Osteocyte (in vitro differentiated cells): ENCODE measurements at places on chromosomes 13 and 19. TPM values are rescaled to one million over a fixed set of nuclear protein-coding genes. Genes with fewer than 3 reads are reported as not detected.

Gene CRTC1
- total RNA-seq, result 24.0 and 25.7 TPM in 2 replicates

Gene CCDC169
- total RNA-seq, result 0.43 and 0.60 TPM in 2 replicates

Gene KCNC3
- total RNA-seq, result 1.1 and 1.2 TPM in 2 replicates

Gene KLC3
- 0.21 TPM in 1 of 2 replicates, not detected in the other for total RNA-seq

Gene LRRC8E
- total RNA-seq, result 3.3 and 3.5 TPM in 2 replicates

Gene ZNF835
- not detected in 2 replicates for total RNA-seq

Gene ZNF442
- 2.2 and 2.3 TPM in 2 replicates for total RNA-seq

Gene IL4I1
- total RNA-seq, result 0.55 TPM in 1 of 2 replicates, not detected in the other

Gene SLC6A16
- total RNA-seq, result 5.3 and 6.0 TPM in 2 replicates

Gene IGFL2
- not detected in 2 replicates for total RNA-seq

Gene TNNI3
- total RNA-seq, result 0.57 TPM in 1 of 2 replicates, not detected in the other

Gene OLFM4
- not detected in 2 replicates for total RNA-seq

Gene SLC44A2
- total RNA-seq, result 225 and 233 TPM in 2 replicates

Gene CGB5
- not detected in 2 replicates for total RNA-seq

Gene ZNF486
- 7.2 and 7.5 TPM in 2 replicates for total RNA-seq

Gene CEACAM7
- not detected in 2 replicates for total RNA-seq

Gene S1PR4
- not detected in 2 replicates for total RNA-seq

Gene CLEC17A
- total RNA-seq, result not detected in 2 replicates

Gene ZGLP1
- 6.8 and 7.6 TPM in 2 replicates for total RNA-seq

Gene PDE4A
- 12.4 and 12.7 TPM in 2 replicates for total RNA-seq

Gene C19orf38
- 0.27 TPM in 1 of 2 replicates, not detected in the other for total RNA-seq

Gene WBP4
- 6.9 TPM in 2 replicates for total RNA-seq

Gene KIR3DL1
- not detected in 2 replicates for total RNA-seq

Gene ODAD3
- total RNA-seq, result not detected in 2 replicates

Gene HIPK4
- total RNA-seq, result 0.21 and 0.29 TPM in 2 replicates

Gene GFY
- not detected in 2 replicates for total RNA-seq

Gene ZNF331
- 7.4 and 8.0 TPM in 2 replicates for total RNA-seq

Gene ZNF221
- total RNA-seq, result 9.2 and 11.4 TPM in 2 replicates

Gene REEP6
- total RNA-seq, result 4.1 and 4.4 TPM in 2 replicates

Gene B3GNT3
- not detected in 2 replicates for total RNA-seq

Gene PCP2
- total RNA-seq, result not detected in 2 replicates

Gene OR7A5
- not detected in 2 replicates for total RNA-seq

Gene ZNF490
- total RNA-seq, result 9.2 TPM in 2 replicates

Gene PRR12
- 31.6 and 32.9 TPM in 2 replicates for total RNA-seq

Gene ERICH6B
- not detected in 2 replicates for total RNA-seq

Gene APOC4
- not detected in 2 replicates for total RNA-seq

Gene ZNF554
- 7.1 and 7.4 TPM in 2 replicates for total RNA-seq

Gene STOML3
- total RNA-seq, result not detected in 2 replicates
